ENCODE measurements at places on chromosomes 1 and 21.

DNA sequence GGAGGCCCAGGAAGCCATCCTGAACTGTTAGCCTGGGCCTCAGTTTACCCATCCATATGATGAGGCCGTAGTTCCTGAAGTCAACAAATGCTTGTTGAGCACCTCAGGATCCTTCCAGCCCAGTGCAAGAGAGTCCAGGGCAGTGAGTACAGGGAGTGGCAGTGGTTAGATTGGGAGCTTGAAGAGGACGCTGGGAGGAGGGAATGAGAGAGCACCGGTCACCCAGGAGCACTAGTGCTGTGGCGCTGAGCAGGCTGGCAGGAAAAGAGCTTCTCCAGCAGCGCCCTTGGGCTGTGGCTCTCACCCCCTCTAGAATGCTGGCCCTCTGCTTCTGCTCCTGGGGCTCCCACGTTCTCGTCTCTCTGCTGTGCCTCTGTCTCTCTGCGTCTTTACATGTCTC lies 10.2 kb upstream of the SSBP3 start:
- DNase-seq: no peak

DNA sequence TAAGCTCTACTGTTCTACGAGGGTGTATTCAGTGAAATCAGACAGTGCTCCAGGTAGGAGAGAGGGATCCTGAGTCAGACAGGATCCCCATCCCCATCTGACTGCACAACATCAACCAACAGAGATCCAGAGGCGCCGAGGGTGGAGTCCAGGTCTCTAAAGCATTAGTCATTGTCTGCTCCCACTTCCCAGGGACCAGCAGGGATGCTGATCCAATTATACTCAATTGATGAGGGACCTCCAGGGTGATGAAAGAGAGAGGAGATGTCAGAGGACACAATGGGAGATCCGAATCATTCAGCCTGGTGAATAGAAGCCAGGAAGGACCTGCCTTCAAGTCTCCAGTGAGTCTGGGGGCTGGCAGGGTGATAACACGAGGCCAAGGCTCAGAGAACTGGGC lies 39.5 kb upstream of the STMN1 start:
- no peak for DNase-seq

DNA sequence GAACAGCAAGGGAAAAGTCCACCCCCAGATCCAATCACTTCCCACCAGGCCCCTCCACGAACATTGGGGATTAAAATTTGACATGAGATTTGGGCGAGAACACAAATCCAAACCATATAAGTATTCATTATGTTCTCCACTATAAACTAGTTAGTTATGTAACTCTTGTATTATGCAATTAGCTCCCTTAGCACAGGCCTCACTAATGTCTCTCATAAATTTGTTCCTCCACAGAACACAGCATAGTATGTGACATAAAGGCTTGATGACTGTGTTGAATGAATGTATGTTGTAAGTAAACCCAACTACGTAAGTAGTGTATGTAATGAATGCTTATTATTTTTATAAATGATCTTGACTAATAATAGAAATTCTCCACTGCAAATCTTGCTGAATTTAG lies 223.3 kb upstream of the ZRANB2 start:
- DNase-seq: no peak

- no peak for DNase-seq
These were observed 1.5 kb upstream of the ARHGEF11 start for GRCh38 chr1:157047062-157047410.

- DNase-seq: peak; percentile 45
These were observed 48.5 kb upstream of the EDEM3 start for GRCh38 chr1:184803180-184803492.

GRCh38 chr1:32886828-32887414 lies 630 bp downstream of the HPCA start:
- DNase-seq: no peak

DNA sequence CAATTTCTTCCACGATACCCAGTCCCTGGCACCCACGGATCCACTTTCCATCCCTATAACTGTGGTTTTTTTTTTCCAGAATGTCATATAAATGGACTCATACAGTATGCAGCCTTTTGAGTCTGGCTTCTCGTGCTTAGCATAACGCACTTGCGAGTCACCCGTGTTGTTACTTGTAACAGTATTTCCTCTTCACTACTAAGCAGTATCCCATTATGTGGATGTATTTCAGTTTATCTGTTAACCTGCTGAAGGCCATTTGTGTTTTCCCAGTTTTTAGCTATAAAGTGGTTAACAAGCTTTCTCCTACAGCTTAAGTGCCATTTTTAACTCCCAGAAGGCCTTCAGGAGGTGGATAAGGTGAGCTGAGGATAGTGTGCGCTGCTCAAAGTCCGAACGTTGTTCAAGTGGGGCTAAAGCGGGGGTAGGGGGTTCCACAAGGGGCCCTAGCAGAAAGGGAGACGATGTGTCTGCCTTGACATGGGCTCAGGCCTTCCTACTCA lies 829 bp downstream of the ADAR start:
- DNase-seq: peak; percentile 73

GRCh38 chr1:107793896-107794453 lies 171.0 kb downstream of the VAV3 start:
- no peak for DNase-seq

DNA sequence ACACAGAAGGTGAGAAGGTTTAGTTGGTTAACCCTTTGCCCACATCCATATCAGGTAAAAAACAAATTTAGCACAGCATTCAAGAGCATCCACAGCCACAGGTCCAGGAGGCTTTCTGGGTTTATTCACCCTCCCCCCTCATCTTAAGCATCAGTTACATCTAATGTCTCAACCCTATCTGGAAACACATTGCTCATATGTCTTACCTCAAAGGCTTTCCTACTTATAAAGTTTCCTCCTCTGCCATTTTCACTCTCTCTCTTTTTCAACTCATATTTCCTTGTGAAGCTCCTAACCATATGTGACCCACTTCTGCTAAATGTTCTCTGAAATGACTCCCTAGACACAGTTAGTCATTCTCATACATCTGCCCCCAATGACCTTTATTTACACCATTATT lies 47.9 kb upstream of the RUNX1 start:
- DNase-seq: no peak

DNA sequence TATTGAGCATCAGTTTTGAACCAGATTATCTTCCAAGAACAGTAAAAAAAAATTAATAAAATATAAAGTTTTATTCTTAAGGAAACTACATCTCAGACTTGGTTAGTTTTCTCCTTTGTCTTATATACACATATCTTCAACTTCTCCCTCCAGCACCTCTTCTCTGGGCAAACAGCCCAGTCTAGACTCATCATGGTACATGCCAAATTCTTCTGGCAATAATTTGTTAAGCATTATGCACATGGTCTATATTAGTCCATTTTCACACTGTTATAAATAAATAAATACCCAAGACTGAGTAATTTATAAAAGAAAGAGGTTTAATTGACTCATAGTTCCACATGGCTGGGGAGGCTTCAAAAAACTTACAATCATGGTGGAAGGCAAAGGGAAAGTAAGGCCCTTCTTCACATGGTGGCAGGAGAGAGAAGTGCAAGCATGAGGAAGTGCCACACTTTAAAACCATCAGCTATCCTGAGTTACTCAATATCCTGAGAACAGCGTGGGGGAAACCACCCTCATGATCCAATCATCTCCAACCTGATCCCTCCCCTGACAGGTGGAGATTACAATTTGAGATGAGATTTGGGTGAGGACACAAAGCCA lies 108.7 kb upstream of the RNPC3 start:
- peak; percentile 20 for DNase-seq

DNA sequence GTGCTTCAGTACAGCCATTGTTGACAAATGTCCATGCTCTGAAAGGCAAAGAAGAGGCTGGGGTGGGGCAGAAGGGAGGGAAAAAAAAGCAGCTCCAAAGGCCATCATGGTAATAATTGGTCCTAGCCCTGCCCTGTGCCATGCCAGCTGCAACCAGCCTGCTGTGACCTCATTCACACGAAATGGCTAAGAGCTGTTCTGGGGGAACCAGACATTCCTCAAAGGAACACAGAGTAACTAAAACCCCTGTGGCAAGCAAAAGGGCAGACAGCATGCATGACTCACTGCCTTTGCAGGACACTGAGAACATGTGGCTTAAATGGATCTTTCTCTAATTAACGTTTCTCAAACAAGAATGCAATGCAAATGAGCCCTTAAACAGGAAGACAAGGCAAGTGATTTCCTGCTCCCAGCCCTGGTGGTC lies 42.3 kb downstream of the STYXL2 start:
- DNase-seq: peak; percentile 25

GRCh38 chr1:193115629-193116227 lies 6.1 kb upstream of the CDC73 start:
- DNase-seq: peak; percentile 98

GRCh38 chr1:91555074-91555730 lies 54.6 kb downstream of the CDC7 start:
- DNase-seq: peak; percentile 8

- no peak for DNase-seq
These were observed 809.9 kb upstream of the RGS18 start for GRCh38 chr1:191348328-191348727.

DNA sequence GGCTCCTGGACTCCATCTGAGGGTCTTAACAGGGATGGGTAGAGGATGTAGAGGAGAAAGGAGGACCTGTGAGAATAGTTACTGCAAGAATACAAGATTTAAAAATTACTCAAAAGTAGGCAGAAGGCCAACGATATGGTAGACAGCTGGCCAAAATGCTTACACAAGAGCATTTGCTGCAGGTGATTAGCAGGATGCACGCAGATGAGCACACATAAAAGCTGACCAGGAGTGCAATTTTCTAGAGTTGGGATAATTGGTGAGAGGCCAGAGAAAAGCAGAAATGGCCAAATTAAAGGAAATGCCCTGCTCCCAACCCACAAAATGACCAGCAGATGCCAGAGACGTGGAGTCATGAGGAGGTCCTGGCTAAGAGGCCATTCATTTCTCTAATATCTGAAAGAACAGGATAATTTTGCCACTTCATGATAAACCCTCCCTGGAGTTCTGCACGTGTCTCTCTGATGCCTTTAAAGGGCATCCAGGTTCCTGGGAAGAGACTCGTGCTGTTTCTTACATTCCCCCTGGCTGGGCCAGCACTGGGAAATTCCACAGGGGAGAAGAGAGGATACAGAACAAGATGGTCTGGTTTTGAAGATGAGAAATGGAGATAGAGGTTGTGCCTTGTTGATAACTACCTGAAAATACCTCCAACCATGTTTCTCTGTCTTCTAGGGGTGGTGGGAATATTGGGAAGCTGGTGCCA lies 62.3 kb upstream of the KCNA3 start:
- DNase-seq: no peak

DNA sequence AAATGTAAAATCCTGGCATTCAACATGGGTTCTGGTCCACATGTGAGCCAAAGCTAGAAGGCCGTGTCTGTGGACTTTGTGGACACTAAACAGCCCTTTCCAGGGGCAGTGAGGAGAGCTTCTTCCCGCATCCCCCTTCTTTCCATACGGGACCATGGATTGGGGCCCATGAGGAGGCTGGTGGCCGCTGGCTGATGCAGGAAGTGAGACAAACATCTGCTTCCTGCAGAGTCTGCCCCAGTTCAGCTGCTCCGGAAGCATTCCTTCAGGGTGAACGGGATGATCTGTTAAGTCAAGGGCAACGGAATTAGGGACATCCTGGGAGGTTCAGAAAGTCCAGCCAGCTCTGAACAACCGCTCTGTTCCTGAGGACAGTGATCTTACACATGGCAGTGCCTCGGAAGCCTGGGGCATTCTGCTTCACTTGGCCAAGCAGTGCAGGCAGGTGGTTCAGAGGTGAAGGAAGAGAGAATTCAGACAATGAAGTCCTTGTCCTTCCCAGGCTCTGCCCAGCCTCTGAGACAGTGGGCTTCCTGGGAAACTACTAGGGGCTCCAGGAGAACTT lies 1.5 kb downstream of the CA6 start:
- no peak for DNase-seq

GRCh38 chr1:153963850-153964331 lies 554 bp upstream of the SLC39A1 start:
- no peak for DNase-seq

DNA sequence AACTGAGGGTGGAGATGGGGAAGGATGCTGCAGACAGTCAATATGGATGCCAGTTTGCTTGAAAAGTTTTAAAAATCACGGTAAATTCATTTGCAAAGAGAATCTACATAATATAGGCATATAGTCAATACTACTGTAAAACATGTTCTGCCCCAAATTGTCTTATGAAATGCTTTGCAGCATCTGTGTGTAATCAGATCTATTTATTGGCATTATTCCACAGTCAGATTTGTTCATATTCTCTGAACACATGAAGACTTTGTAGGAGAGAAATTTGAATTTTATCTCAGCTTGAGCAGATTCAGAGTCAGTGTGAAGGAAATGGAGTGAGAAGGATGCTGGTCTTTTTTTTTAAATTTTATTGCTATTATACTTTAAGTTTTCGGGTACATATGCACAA lies 88.5 kb downstream of the PLPPR4 start:
- no peak for DNase-seq

GRCh38 chr1:199976496-199977144 lies 50.9 kb upstream of the NR5A2 start:
- DNase-seq: no peak

- no peak for DNase-seq
These were observed 80.3 kb downstream of the PROX1 start for GRCh38 chr1:214067853-214068703.

GRCh38 chr1:232776526-232777106 lies 28.6 kb upstream of the MAP10 start:
- DNase-seq: no peak

- peak; percentile 5 for DNase-seq
These were observed 247.1 kb downstream of the COL11A1 start for GRCh38 chr1:102861247-102861646.
